NCI-H510A treated with DMSO at 0.1 percent for 48 hours (cell line): ENCODE measurements at places on chromosomes 2 and 18.

DNA sequence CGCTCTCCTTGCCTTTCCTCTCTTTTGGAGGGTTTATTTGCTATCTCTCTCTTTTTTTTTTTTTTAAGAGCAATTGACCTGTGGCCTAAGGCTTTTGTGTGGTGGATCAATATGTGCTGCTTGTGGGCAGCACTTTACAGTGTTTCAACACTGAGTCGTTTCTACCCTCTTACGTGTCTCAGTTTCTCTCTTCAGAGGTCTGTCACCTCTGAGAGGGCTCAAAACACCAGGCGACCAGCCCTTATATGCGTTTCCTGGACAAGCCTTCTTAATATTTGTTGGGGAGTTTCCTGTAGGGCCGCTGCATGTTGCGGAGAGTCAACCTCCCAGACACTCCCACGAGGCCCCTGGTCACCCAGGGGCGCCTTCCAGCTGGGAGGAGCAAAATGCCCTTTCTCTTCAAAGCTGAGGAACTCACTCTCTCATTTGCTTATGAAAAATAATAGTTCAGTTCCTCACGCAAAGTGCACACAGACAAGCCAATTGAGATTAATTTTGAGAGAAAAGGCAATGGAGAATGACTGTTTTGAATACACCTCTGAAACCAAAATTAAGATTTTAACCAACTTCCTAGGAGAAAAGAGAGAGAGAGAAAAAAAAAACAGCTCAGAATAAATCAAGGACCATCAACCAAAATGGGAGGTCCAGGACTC is 96.3 kb upstream of the B3GNT2 start:
- no peak for DNase-seq

DNA sequence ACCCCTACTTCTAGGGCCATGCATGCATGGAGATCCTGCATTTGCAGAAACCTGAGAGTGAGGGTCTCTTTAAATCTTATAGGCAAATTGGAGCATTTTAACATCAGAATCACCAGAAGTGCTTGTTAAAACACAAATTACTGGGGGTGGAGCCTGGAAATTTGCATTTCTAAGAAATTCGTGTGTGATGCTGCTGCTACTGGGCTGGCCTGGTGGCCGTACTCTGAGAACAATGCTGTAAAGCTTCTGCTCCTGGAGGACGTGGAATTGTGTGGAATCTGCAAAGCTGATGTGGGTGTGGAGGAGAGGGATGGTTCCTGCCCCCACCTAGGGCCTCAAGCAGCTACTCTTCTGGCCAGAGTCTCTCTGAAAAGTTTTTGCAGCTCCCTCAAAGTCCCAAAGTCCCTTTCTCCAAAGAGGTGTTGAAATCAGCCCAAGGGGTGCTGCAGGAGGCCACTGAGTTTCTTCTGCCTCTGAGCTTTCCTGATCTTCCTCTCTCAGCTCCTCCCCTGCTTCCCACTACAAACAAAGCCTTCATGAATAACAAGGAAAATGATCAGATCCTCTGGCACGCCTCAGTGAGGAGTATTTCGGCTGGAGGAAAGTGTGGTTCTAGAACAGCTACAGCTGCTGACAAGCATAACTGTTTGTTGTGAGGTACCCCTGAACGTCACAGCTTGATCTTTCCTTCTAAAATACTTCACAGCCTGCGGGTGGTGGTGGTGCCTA is 508.3 kb downstream of the CNTNAP5 start:
- no peak for DNase-seq

GRCh38 chr18:26631135-26631534 is 82.8 kb upstream of the KCTD1 start:
- no peak for DNase-seq

GRCh38 chr2:142041996-142042395 is 88.8 kb downstream of the LRP1B start:
- no peak for DNase-seq

GRCh38 chr2:45925636-45926366 is 274.3 kb downstream of the PRKCE start:
- DNase-seq = no peak

DNA sequence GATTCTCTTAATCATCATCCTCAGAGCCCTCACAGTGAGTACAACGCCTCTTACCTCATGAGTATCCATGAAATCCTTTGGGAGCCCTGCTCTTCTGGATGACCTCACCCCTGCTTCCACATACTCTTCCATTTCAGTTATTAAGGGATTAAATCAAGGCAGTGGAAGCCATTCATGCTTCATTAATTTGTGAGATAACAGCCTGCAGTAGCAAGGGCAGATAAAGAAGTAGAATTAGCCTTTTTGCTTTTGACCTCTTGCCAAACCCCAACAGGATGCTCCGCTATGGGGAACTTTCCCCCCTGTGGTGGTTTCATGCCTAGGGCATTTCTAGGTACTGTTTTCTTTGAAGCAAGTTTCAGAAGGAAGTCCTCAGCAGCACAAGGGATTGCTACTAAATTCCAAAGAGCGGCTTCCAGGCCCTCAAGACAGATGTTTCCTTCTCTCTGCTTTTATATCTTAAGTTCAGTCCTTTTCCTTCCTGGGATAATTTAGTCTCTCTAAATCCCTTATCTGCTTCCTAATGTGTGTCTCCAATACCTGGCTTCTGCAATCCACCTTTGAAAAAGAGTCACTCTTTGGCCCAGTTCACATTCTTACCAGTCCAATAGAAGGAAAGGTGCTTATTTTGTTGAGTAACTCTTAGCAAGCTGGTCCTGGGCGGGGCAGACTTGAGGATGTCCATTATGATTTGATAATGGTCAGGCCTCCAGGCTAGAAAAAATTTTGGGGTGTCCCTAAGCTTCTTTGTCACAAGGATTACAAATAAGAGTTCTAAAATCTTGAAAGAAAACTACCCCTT is 76.9 kb downstream of the MYO1B start:
- no peak for DNase-seq

- DNase-seq = no peak
These were observed 80.4 kb upstream of the RAPGEF4 start for GRCh38 chr2:172655091-172655837.

DNA sequence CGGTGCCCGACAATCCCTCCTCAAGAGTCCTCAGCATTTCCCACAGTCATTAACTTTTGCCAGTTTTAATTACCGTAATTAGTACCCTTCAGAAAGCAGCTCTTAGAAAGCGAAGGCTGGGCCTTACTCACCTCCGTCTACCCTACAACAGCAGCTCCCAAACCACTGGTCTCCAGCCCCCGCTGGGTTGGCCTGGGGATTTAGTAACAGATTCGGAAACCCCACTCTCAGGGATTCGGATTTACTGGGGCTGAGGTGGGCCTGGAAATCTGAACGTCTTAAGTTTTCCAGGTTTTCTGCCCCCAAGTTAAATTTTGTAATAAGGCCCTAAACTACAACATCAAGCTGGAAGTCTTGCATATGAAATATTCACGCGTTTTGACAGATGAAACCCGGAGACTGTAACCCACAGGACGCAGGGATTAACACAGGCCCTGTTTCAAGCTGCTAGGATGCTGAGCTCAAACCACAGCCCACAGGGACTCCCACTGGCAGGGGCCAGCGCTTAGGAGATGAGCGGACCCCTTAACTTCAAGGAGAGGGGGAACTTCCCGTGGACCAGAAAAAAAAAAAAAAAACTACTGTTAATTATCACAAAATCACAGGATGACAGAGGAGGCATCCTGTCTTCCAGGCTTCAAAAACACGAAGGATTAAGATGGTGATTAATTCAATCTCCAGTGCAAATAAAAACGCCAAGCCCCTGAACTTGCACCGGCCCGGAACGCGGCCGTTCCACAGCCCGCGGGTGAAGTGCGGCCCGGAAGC is 985 bp downstream of the ILKAP start:
- no peak for DNase-seq

GRCh38 chr2:104443145-104443544 is 410.8 kb upstream of the POU3F3 start:
- no peak for DNase-seq

- no peak for DNase-seq
These were observed 55.2 kb downstream of the CCDC88A start for GRCh38 chr2:55364189-55365055.

GRCh38 chr2:143994961-143995360 is 525.0 kb downstream of the ZEB2 start:
- DNase-seq = no peak

DNA sequence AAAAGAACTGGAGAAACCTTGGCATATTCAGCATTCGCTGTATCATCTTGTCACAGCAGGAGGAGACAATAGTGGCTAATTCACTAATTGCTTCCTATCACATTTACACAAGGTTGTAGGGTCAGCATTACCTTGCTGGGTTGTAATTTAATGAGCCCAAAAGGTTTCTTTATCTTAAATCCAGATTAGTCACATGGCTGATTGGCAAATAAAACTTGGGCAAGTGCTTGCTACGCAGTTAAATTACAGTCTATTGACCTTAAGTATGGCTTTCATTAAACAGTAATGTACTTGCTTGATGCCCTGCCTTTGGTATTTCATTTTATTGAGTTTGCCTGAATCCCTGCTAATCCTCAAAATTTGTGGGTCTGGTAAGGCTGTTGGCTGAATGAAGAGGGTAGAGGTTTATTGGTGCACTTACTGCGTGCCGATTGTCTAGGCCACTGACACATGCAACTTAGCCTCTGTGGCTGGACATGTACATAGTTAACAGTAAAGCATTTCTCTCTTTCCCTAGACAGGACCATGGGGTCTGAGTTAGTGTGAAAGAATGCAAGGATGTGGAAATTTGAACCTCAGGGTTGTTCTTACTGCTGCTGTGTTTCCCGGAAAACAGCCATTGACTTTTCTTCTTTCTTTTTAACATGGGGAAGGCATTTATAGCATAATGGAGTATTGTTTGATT is 34.3 kb downstream of the FMNL2 start:
- DNase-seq = no peak
